Cerebellum (tissue), 4 donors: ENCODE measurements at places on chromosomes 4 and X. TPM values are rescaled to one million over a fixed set of nuclear protein-coding genes. Genes with fewer than 3 reads are reported as not detected.

GPR78 gene
- total RNA-seq: 0.73 TPM

TNIP3 gene
- total RNA-seq: 0.73 TPM

ATP1B4 gene
- total RNA-seq: not detected

FABP2 gene
- not detected for total RNA-seq

NAA11 gene
- total RNA-seq: not detected

CYBB gene
- total RNA-seq: 10.3 TPM

FOXO4 gene
- total RNA-seq: 6.1 TPM

HTR2C gene
- 3.3 TPM for total RNA-seq

CTAG1A gene
- total RNA-seq: not detected

BEND2 gene
- total RNA-seq: not detected

DOK7 gene
- total RNA-seq: 0.54 TPM

AMOT gene
- 15.4 TPM for total RNA-seq
